ENCODE measurements at places on chromosomes 6 and 20.

GRCh38 chr6:3997177-3997770, 81.7 kb downstream of the FAM217A start:
- no peak for DNase-seq

GRCh38 chr20:63310265-63310991, 17.4 kb downstream of the COL20A1 start:
- DNase-seq: no peak

DNA sequence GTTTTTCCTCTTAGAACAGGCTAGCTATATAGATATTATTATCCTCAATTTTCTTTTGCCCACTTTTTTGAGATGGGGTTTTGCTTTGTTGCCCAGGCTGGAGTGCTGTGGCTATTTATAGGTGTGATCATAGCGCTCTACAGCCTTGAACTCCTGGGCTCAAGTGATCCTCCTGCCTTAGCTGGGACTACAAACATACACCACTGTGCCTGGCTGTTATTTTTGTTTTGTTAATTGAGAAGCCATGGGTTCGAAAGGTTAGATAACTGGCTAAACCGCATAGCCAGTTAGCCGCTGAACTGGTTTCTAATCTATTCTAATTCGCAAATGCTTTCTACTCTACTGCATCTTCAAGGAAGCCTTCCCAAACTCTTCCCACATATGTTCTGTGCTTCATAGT, 425.8 kb downstream of the CDKAL1 start:
- no peak for DNase-seq

DNA sequence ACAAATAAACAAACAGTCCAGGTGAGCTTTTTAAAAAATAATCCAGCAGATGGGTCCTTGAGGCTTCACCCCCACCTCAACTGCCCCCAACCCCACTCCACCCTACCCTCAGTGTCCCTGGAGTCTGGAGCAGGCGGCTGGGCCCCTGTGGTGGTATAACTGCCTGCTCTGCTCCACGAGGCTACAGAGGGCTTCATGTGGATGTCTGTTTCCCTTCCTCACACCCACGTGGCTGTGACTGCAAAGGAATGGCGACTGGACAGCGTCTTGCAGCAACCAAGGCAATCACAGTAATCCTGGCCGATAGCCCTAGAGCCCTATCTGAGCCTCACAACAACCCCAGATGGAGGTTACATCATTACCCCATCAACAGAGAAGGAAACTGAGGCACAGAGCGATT, 76.5 kb downstream of the SLC2A10 start:
- DNase-seq: no peak

DNA sequence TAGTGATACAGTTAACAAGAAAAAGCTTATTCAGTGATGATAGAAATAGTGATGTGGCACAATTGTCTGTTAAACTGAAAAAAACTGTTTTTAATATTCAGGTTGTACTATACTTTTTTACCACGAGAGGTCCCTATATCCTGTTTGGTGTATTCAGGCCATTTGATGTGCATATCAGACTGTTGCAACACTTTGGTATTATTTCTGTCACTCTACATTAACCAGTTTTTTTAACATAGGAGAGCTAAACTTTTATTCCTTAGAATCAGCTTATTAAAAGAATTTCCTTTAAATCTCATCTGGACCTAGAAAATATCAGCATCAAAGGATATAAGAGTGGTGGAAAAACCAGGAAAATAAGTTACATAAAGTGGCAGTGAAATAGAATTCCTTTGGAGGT, 36.8 kb downstream of the TSPYL4 start:
- DNase-seq: no peak

- DNase-seq: no peak
These were observed 165.2 kb downstream of the HAO1 start for GRCh38 chr20:7775072-7775471.

GRCh38 chr20:23121751-23122320, 35.7 kb upstream of the CD93 start:
- no peak for DNase-seq

DNA sequence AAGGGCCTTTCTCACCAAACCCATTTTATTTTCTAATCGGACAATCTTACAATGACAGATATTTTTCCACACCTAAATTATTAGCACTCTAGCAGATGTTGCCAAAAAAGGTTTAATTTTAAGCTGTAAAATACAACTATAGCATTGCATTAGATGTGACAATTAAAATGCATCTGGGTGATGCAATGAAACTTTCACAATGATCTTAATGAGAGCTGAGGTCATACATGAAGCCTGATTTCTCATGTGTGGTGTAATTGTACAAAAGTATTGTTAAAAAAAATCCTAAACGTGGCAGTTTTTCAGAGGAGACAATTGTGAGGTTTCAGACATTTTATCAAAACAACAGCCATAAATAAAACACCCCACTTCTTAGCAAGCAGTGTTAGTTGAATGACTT, 606.0 kb downstream of the HDGFL1 start:
- DNase-seq: no peak
